ENCODE measurements at places on chromosomes 4 and X.

- DNase-seq, result no peak
Measured at GRCh38 chr4:168162604-168163003, 70.3 kb downstream of the ANXA10 start.

GRCh38 chr4:98204236-98204553 lies 57.0 kb upstream of the RAP1GDS1 start:
- DNase-seq, result no peak

DNA sequence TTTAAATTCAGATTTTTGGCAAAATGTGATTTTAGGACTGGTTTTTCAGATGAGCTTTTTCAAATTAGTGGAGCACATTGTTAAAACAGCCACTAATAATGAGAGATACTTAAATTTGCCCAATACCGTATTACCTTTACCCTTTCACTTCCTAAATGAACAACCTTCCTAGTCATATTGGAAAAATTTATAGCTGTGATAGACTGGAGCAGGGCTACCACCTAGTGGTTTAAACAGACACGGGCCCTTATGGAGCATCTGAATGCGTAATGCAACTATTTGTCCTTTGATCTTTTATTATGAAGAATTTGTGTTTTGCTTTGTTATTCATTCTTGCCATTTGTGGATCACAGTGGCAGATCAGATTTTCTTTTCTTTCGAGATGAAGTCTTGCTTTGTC lies 72.7 kb downstream of the KDM6A start:
- no peak for DNase-seq

GRCh38 chr4:146401274-146401673 lies 120.5 kb downstream of the SLC10A7 start:
- DNase-seq, result no peak

- DNase-seq, result no peak
Measured at GRCh38 chrX:63402106-63402505, 51.0 kb upstream of the SPIN4 start.
